Fibroblast of skin of abdomen (primary cell): ENCODE measurements at places on chromosomes 1 and 21.

DNA sequence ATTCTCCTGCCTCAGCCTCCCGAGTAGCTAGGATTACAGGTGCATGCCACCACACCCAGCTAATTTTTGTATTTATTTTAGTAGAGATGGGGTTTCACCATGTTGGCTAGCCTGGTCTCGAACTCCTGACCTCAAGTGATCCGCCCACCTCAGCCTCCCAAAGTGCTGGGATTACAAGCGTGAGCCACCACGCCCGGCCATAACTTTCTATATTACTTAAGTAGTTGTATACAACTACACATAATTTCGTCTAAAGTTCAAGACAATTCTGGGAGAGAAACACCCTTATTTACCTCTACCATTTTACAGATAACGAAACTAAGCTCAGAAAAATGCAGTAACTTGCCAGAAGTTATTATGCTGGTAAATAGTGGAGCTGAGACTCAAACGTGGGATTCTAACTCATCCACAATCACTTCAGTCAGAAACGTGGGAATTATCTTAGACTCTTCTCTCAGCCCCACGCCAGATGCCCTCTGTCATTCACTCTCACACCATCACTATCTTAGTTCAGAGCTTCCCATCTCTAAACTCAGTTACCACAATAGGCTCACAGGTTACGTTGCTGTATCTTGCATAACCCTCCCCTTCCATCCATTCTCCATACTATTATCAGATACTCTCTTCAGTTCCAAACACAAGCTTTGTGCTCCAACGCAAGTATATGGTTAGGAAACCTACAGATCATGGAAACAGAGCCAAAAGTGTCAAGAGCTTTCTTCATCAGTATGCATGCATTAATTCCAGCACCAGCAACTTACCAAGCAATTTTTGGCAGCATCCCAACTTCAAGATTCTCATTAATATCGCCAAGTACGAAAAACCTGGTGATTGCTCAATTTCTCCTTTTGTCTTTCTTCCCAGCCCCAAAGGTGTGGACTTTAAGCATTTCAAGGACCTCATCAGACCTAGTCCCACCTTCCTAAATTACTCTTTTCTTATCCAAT lies 69.3 kb downstream of the RERE start:
- DNase-seq = no peak

- DNase-seq = no peak
These were observed 44.4 kb downstream of the PTPN14 start for GRCh38 chr1:214506972-214507431.

GRCh38 chr21:45316871-45317397 lies 29.2 kb upstream of the POFUT2 start:
- no peak for DNase-seq

DNA sequence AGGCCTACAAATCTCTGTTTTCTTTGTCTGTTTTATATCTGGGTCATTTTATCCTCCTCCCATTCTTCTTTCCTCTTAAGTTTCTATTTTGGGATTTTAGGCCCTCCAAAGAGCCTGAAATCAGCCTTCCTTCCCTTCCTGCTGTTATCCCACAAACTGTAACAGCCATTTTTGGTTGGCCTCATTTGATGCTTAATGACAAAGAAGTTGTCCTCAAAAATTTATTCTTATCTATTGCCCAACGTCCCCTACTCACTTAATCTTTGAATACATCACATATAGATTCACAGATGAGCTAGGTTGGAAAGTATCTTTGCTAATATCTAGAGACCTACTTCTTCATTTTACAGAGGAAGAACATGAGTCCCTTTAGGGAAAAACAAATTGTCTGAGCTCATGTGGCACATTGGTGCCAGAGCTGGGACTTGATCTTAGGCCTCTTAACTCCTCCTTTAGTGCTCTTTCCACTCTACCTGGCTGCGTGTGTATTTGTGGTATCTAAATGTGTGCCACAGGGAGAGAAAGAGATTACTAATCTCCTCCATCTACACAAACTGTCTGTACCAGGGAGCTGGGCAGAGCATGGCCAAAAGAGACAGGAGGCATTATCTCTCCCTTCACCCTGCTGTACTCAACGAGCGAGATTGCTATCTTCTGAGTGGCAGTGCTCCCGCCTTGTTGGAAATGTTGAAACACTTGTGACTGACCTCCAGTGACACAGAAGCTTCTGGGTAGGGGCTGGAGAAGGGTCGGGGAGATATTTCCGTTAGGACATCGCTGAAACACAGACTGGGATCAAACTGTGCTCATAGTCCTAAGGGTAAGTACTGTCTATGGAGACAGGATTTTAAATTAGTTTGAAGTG lies 30.1 kb downstream of the RHEX start:
- no peak for DNase-seq

GRCh38 chr21:29233256-29233546 lies 65.5 kb upstream of the BACH1 start:
- peak; percentile 65 for DNase-seq

DNA sequence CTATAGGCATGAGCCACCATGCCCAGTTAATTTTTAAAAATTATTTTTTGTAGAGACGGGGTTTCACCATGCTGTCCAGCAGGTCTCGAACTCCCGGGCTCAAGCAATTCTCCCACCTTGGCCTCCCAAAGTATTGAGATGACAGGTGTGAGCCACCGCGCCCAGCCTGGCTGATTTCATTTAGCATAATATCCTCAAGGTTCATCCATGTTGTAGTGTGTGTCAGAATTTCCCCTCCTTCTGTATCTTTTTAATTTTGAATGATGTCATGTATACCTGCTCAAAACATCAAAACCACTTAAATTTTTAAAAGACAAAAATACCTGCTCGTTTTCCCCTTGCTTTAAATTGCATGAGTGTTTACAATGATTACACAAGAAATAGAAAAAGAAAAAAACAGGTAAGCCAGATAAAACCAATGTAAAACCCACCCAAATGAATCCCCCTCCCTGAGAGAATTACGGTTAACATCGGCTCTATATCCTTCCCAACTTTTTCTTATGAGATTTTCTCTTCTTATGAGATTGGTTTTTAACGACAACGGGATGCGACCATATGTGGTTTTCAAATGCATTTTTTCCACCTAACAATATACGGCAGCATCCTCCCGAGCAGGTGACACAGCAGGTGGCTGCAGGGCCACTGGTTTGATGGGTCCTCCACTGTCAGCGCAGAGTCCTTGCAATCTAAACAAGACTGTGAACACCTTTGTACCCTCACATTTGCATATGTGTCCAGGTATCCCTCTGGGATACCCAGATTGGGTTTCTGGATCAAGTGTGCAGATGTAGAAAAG lies 22.1 kb downstream of the IFFO2 start:
- no peak for DNase-seq

GRCh38 chr21:32733990-32734613 lies 6.3 kb upstream of the SYNJ1 start:
- no peak for DNase-seq

DNA sequence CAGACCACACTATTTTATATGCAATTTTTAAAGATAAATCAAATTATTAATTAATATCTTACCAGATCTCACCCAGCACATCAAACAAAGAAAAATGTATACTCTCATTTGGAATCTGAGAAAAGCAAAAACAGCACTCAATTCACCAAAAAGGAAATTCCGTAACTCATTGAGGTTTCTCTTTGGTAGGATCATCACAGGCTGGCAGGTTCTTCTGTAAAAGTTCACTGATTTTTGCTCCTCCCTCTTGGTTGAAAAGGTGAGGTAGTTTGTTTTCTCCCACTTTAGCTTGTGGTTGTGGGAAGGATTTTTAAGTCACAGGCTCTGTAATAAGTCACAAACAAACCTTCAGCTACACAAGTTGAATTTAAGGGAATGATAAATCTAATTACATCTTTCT lies at the start of gene LIPI:
LIPI (minus strand) TSS at position 218 of the 400 bp plus-strand sequence; CDS start at position 108, 110 bp downstream.
- no peak for DNase-seq

DNA sequence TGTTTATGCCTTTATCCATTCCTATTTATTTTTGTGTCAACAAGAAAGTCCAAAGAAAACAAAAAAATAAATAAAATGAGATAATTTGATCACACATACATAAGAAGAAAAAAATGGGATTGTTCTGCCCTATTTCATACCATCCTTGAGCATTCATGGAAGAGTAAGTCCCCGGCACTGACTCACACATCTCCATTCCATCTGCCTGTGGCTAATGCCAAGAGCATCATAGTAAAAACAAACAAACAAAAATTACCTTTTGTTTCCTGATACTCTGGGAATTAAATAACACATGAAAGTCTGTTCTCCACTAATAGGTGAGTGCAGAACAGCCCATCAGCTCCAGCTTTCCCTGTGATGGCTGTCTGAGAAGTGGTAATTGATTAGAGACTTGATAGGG lies 48.1 kb upstream of the BACE2 start:
- DNase-seq = no peak

DNA sequence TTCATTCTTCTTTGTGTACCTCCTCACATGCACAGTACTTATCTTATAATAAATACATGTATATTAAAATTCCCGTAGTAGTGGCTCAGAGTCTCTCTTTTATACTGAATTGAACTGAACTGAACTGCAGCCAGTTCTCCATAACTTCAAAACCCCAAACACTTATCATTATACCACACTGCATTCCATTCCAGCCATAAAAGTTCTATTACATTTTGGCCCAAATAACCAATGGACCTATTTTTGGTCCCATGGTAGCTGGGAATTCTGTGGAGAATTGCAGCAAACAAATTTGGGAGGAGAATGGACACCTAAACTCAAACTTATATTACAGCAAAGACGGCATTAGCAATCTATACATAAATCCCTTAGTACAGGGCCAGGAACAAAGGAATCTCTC lies 86.6 kb upstream of the C1orf87 start:
- peak; percentile 40 for DNase-seq

DNA sequence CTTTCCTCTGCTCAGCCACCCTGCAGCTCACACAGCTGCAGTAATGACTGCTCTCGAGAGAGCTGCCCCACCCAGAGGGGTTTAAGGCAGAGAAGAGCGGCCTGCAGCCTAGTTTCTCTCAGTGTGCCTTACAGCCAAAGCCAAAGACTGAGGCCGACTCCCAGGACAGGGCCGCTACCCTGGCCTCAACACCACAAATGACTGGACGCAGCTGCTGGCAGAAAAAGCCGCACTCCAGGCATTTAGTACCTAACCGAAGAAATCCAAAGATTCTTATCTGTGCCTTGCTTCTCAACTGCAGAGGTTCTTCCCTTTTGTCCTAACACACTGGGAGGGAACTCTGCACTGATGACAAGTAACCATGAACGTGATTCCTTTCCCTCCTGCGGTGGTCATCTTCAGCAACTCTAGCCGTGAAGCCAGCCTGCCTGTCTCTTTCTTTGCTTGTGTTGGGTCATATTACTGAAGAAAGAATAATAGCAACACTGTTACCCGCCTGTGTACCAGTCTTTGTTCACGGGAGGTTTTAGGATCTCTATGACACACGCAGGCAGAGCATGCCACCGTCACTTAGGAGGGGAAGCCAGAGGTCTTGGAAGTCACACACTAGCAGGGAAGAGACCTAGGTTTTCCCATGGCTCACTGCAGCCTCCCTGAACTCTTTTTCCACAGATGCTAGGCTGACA lies 202.7 kb downstream of the RHOU start:
- DNase-seq = no peak

- DNase-seq = no peak
These were observed 133.7 kb downstream of the PTPRU start for GRCh38 chr1:29370067-29370466.

GRCh38 chr1:24191860-24192259 lies 4.8 kb upstream of the IFNLR1 start:
- DNase-seq = no peak

- no peak for DNase-seq
These were observed 26.7 kb downstream of the SUSD4 start for GRCh38 chr1:223337174-223337869.

DNA sequence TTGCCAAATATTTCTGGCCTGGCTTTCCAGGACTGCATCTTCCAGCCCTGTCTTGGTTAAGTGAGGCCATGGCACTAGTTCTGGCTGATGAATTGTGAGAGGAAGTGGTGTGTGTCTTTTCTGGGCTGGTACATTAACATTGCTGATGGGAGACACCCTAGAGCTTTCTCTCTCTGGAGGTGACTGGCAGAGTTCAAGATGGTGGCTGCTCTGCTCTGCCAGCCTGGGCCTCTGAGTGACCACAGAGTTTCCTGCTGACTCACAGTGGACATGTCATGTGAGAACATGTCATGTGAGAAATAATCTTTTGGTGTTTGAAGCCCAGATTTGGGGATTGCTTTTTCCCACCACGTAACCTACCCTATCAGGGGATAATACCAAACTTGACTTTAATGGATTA lies 218.0 kb upstream of the KIAA0040 start:
- DNase-seq = no peak

DNA sequence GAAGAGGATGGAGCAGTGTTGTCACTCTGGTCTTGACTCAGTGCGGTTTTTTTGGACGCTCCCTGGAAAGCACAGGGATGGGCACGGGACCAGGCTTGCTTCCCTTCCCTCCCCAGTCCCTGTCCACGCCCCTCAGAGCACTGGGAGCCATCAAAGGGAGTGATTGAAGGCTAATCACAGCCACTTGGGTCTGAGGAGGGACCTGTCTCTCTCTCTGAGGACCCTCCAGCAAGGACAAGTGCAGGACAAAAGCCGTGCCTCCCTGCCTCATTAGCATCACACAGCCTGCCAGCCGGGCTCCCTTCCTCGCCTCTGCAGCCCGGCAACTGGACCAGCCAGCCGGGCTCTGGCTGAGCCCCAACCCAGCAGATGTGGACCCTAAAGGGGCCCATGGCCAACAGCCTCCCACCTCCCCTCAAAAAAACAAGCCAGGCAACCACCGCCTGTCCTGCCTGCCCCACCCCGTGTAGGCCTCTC lies 18.6 kb upstream of the PDZK1IP1 start:
- no peak for DNase-seq

GRCh38 chr1:184379111-184379752 lies 7.6 kb upstream of the C1orf21 start:
- DNase-seq = no peak

GRCh38 chr21:26881504-26882228 lies 36.5 kb upstream of the ADAMTS1 start:
- peak; percentile 24 for DNase-seq

GRCh38 chr1:159291424-159291823 lies 10.7 kb upstream of the FCER1A start:
- DNase-seq = no peak

GRCh38 chr1:225886159-225887029 lies 2.6 kb downstream of the LEFTY1 start:
- no peak for DNase-seq

DNA sequence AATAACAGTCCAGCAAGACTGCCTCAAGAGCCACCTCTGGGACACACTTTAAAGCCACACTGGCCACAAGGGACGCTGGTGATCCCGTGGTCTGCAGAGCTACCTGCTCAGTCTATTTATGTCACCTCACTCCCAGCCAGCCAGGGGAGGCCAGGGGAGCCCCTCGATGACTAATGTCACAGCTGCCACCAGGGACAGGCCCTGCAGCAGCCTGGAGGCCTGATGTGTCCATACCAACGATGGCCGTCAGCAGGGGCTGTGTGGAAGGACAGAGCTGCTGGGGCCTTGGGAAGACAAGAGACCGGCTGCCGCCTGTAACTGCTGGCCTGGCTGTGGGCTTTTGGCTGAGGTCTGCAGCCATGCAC lies 71.0 kb downstream of the SIK1 start:
- DNase-seq = no peak

DNA sequence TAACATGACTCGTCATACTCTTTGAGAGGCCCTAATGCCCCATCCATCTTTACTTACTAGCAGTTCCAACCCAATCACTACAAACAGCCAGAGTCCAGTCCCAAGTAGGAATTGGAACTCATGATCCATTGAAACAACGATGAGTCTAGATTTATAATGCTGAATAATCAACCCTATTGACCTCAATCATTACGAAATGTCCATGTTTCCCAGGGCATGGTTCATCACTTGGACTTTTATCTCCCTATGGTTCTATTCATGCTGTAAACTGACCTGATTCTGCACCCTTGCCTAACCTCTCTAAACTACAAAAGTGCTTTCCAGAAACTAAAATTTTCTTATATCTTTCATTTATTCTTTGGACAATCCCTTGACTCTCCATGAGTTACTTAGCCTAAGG lies 840.0 kb upstream of the B3GALT2 start:
- DNase-seq = no peak
